BJ (cell line): ENCODE measurements at places on chromosomes 12 and 14.

GRCh38 chr14:69378274-69378673, 19.8 kb downstream of the ERH start:
- DNase-seq = no peak

DNA sequence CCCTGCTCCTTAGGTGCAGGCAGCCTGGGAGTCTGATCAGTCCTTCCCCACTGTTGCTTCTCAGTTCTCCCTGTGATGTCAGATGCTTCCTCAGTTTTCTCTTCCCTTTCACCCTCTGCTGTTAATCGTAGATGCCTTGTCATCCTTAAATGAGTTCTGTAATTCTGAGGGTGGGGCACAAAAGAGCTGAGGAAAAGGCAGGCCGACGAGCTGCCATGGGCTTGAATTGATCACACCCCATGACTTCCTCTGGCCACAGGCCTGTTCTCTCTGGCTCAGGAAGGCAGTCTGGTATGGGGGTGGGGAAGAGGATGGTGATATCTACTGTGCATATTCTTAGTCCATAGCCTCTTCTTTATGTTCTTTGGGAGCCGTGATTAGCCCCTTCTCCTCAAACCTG, 5.2 kb upstream of the AP1G2 start:
- DNase-seq = no peak

- no peak for DNase-seq
These were observed 148.7 kb downstream of the SMOC1 start for GRCh38 chr14:70027785-70028428.

DNA sequence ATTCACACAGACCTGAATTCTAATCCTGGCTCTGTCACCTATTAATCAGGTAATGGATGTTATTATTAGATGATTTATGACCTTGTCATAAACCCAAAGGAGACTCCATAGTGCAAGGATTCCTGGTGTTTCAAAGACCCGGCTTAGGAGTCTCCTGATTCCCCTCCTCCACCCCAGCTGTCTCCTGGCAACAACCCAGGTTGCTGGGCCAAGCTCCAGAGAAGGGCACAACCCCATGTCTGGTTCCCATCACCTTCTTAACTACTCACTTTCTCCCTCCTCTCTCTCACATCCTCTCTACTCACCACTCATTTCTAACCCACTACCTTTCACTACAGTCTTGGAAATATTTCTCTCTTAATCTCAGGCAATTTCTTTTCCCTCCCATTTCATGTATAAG, 41.6 kb downstream of the RHOJ start:
- DNase-seq = no peak

- no peak for DNase-seq
These were observed 72.6 kb upstream of the BICD1 start for GRCh38 chr12:32034045-32034444.

DNA sequence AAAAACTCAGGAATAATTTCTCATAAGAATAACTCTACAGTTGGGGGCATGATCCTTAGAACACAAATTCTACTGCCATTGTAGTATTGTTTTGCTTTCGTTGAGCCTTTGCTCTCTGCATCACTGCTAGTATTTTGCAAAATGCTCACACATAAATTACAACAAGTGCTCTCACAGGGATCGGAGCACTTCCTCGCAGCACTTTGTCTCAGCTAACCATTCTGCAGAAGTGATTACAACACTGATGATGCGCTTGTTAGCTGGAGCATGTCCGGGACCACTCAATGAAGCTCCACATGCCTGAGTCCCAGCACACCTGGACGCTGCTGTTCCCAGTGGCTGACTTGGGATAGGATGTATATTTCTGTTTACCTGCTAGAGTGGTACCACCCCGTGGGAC, 31.6 kb downstream of the MOAP1 start:
- DNase-seq = no peak

DNA sequence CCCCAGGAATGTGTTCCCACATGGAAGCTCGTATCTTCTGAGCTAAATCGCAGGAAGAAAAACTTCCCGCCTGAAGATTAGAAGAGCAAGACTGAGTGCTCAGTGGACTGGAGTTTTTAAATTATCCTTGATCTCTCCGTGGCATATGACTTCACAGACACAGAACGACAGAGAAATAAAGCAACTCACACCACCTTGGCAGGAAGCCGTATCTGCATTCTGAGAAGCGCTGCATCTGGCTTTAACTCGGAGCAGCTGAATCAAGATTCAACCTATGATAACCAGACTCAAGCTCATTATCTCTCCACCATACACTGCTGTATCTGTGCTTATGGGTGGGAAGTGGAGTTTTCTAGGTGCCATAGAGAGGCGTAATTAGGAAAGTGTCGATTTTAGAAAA, 1482.7 kb downstream of the AACS start:
- no peak for DNase-seq

DNA sequence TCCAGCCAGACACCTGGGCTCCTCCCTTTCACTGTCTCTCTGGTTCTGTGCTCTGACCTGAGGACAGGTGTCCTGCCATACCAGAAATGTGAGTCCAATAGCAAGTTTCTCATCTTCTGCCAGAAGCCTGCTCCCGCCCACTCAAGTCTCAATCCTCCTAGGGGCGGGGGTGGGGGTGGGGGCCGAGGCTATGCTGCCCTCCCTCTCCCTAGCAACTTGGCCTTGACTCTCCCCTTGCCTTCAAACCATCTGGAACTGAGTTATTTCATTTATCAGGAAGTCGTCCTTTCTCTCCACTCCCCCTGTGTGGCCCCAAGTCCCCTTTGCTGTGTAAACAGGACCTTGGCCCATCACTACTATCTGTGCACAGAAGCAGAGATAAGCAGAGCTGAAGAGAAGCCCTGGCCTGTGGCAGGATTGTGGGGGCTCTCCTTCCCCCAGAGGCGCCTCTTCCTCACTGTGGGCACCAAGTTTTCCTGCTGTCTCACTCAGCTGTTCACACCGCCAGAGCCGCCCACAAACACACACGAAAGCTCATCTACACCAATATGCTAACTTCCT, 117.1 kb downstream of the DPF3 start:
- no peak for DNase-seq

DNA sequence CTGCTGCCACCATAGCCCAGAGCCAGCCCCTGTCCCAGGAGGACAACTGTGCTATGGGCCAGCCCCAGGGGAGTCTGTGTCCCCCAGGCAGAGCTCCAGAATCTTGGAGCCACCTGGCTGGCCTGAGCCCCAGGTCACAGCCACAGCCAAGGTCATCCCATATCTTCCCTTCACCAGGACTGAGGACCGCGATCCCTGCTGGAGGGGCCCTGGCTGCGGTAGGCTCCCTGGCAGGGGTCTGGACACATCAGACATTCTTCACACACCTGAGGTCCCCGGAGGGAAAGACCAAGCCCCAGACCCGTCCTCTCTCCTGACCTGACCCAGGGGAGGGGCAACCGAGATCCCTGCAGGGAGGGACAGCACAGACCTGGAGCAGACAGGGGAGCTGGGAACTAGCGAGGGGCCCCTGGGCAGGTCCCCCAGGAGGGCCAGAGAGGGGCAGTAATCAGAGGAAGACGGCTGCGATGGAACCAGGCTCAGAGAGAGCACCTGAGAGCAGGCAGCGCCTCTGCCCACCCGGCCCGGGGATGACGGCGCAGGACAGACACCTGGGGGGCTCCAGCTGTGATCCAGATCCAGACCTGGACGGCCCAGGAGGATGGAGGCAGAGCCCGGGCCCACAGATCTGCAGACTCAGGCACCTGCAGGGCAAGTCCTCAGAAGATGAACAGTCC, 103.2 kb upstream of the EIF5 start:
- no peak for DNase-seq

- no peak for DNase-seq
These were observed 122.4 kb downstream of the ANO6 start for GRCh38 chr12:45338272-45338671.

DNA sequence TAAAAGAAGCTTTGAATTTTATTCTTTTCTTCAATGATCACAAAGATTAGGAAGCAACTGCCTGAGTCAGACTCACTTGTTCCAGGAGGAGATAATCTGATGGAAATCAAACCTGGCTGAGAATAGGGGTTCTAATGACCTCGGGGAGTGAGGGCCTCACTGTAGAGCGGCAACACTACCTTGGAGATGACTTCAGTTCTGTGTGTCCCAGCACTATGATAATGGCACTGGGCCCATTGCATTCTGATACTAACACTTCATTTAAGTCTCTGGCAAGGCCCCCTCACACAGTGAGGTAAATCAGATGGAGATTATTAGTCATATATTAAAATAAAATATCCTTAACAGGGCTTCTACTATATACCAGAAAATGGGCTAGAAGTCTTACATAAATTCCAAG, 233.3 kb upstream of the EGLN3 start:
- DNase-seq = no peak

- DNase-seq = no peak
These were observed 4.9 kb downstream of the ZBTB39 start for GRCh38 chr12:57001448-57001906.

DNA sequence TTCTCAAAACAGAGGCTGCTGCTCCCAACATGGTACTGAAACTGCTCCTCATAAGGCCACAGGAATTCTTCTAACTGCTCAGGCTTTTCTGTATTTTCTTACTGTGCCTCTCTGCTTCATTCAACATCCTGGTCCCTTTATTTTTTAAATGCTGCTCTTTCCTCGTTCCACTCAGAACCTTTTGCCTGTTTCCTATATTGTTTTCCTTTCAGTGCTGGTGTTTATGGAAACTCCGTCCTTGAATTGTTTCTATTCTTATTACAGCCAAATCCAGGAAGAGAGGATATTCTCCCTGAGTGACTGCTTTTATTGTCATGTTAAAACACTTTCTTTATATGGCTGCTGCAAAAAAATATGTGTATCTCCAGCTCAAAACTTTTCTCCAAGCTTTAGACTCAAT, 173.0 kb upstream of the E2F7 start:
- DNase-seq = no peak

GRCh38 chr14:95645389-95645996, 40.7 kb upstream of the TCL1B start:
- no peak for DNase-seq

GRCh38 chr12:3035171-3035570, 42.0 kb upstream of the TSPAN9 start:
- no peak for DNase-seq

DNA sequence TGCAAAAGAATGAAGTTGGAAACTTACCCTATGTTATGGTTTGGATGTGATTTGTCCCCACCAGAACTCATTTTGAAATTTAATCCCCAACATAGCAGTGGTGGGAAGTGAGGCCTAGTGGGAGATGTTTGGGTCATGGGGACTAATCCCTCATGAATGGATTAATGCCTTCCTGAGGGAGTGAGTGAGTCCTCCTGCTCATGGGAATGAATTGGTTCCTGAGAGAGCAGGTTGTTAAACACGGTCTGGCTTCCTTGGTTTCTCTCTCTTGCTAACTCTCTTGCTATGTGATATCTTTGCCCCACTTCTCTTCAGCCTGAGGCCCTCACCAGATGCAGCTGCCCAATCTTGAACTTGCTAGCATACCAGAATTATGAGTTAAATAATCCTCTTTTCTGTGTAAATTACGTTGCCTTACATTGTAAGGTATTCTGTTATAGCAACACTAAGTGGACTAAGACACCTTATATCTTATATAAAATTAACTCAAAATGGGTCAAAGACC, 22.2 kb upstream of the CCDC91 start:
- DNase-seq = no peak

DNA sequence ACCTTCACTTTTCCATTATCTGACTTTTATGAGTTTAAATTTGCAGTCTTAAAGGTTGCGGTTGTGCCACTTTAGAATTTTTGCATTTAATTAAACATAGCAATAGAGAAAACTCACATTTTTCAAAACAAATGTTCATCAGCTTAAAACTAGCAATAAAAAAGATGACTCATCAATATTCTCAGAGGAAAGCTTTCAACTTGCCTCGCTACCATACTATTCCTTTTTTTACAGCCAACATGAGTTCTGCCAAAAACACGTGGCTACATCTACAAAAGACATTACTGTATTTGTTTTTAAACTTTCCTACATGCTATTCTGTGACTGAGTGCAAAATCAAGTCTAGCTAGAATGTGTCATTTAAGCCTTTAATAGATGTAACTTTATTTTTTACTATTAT, 497.1 kb downstream of the RPS29 start:
- no peak for DNase-seq

DNA sequence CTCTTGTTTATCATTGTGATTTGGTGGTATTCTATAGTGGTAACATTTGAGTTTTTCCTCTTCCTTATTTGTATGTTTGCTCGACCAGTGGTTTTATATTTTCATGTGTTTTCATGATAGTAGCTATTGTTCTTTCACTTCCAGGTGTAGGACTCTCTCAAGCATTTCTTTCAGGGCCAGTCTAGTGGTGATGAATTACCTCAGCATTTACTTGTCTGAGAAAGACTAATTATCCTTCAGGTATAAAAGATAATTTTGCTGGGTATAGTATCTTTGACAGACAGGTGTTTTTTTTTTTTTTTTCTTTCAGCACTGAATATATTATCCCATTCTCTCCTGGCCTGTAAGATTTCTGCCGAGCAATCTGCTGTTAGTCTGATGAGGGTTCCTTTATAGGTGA, 35.0 kb upstream of the CCND2 start:
- DNase-seq = no peak

DNA sequence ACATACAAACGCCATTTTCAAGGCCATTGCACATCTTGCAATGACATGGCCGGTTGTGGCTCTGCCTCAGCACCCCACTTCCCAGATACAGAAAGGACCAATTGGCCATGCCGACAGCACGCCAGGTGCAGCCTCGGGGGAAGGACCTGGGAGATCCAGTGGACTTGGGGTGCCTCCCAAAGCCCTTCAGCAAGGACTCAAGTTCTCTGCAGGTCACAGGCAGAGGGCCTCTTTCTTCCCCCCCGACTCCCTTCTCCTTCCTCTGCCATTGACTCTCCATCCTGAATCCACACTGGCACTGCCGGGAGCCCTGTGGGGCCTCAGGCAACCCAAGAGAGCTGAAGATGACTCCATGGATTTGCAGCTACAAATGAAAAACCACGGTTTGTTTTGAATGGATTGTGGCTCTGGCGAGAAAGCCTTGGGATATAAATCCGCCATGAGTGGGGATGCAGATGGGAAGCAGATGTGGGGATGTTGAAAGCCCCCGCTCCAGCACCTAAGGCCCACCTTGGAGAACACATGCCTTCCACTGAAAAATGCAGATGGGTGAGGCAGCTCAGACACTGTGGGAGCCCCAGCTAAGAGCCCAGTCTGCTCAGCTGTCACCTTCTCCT, 35.1 kb upstream of the LTBP2 start:
- peak; percentile 39 for DNase-seq

DNA sequence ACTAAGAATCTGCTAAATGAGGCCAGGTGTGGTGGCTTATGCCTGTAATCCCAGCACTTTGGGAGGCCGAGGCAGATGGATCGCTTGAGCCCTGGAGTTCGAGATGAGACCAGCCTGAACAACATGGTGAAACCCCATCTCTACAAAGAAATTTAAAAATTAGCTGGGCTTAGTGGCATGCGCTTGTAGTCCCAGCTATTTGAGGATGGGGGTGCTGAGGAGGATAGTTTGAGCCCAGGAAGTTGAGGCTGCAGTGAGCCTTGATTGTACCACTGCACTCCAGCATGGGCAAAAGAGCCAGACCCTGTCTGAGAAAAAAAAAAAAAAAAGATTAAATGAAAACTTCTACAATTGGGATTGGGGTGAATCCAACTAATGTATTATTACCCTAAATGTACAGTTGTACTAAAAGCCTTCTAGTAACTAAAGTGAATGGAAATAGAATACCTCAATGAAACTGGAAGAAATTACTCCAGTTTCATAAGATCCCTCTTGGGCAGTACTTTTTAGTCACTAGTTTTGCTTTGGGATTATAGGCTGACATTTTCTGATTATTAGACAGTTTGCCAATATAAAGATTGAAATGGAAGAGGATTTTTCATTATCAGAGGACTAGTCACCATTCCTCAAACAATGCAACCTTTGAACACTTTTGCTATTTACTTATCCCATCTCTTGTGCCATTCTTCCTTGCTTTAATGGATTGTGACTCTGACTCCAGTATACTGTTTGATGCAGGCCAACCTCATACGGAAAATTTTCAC, 14.3 kb downstream of the COCH start:
- no peak for DNase-seq
